CD4-positive, alpha-beta T cell treated with Interleukin-4 for 1 hour (primary cell): ENCODE measurements at places on chromosomes 5 and 9.

- DNase-seq: no peak
These were observed 60.4 kb downstream of the TNC start for GRCh38 chr9:115057559-115057958.

DNA sequence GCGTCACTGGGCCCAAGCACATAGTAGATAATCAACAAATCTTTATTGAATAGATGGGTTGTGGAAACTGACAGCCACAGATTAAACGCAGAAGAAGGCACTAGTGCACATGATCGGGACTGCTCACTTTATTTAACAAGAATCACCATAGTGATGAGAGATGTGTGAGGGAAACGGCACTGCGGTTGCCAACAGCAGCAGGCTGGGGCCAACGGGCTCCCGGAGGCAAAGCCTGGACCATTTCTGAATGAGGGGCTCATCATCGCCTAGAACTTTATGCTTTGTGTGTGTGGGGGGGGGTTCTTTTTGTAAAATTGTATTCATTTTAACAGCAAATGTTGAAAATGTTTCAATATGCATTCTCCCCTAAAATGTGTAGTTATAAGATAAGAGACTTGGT lies 61.9 kb upstream of the RUFY1 start:
- DNase-seq: no peak

DNA sequence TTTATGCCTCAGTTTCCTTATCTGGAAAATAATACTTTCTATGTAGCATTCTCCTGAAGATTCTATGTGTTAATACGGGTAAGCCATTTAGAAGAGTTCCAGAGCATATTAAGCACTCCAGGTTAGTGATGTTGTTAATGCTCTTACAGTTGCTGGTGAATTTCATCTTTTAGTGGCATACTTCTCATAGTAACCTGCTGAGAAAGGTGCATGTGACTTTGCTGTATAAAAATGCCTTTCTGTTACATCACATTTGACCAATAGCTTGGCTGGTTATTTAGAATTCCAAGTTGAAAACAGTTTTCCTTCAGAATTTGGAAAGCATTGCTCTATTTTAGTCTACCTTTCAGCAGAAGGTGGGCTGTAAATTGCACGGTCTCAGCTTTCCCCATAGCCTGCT lies 27.2 kb downstream of the GCNT1 start:
- no peak for DNase-seq

DNA sequence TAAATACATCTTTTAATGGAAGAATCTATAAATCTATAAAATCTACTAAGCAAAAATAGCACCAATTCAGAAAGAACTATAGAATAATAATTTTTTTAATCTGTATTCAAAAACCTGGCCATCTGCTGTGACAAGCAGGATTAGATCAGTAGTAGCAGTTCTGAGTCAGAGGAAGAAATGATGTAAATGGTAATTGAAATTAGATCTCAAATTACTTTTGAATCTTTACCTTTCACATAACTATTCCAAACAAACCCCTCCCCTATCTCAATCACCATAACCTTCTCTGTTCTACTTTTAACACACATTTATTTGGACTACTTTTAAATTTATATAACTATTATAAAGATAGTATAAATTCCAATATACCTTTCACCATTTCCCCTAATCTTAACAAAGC lies 727.8 kb upstream of the FAM174A start:
- no peak for DNase-seq

DNA sequence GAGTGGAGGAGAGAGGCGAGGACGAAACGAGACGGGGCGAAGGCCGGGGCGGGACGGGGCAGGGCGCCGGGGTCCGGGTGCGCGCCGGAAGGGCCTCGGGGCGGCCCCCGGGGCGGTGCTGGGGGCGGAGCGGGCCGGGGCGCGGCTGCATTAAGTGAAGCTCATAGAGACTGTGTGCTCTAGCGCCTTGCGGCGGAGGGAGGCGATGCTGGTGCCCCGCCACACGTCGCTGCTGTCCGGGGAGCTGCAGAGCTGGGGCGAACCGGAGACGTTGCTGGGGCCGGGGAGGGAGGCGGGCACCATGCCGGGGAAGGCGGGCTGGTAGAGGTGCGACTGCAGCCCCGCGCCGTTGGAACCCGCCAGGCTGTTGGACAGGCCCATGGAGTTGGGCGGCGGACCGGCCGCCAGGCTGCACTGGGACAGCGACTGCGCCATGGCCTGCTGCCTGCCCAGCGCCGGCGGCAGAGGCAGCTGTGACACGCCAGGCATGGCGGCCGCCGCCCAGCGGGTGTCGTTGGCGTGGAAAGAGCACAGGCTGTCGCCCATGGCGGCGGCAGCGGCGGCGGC lies 8.3 kb downstream of the OTP start:
- DNase-seq: peak; percentile 32

DNA sequence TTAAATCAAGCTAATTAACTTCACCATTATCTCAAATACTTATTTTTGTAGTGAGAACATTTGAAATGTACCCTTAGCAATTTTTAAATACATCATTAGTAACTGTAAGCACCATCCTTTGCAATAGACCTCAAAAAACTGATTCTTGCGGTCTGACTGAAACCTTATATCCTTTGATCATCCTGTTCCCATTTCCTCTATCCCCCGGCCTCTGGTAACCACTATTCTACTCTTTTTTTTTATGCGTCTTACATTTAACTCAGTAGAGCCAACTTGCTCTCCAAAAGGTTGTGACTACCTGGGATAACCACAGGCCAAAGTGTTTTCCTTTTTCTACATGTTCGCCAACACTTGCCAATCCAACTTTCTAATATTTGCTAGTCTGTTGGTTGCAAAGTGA lies 106.1 kb downstream of the IRX1 start:
- DNase-seq: no peak

- no peak for DNase-seq
These were observed 931 bp downstream of the FAM219A start for GRCh38 chr9:34457266-34458012.

DNA sequence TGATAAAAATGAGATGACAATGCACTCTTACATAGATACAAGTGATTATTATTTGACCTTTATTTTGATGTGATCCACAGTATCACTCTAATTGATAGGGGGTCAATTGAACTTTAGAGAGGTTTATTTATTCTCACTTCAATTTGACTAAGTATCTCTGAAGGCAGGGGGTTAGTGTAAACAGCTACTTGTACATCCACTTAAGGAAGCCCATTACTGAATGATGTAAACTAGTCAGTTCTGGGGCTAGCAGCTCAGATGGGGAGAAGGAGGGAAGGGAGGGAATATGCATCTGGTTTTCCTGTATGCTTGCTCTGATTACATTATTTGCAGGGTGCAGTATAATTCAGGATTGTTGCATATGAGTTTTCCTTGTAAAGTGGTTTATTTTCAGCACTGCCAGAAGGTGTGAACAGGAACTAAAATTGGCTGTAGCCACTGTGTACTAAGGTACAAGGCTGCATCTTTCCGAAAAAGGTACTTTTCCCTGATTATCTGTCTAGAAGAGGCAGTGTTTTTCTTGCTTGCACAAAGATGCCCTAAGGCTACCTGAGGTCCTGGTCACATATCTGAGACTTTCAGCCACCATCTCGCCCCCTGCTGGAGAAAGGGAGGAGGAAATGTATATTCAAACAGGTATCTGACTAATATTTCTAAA lies 51.2 kb downstream of the MRPS27 start:
- peak; percentile 58 for DNase-seq

DNA sequence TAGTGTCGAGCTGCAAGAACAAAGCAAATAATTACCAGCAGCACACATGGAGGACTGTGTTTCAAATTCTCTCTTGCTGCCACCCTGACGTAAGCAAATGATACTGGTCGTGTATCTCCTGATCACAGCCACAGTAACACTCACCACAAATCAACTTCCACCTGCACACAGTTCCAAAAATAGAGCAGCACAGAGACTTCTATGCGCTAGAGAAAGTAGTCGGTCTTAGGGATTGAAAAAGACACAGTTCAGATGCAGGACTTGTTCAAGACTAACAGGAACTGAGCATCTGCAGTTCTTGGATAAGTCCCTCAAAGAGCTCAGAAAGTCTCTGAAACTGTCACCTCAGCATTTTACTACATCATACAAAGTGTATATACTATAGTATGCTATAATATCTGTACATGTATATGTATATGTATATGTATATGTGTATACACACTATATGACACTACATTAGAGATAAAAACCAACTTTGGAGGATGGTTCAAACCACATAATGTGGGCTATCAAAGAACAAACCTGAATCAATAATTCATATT lies 279.0 kb downstream of the GLIS3 start:
- no peak for DNase-seq

DNA sequence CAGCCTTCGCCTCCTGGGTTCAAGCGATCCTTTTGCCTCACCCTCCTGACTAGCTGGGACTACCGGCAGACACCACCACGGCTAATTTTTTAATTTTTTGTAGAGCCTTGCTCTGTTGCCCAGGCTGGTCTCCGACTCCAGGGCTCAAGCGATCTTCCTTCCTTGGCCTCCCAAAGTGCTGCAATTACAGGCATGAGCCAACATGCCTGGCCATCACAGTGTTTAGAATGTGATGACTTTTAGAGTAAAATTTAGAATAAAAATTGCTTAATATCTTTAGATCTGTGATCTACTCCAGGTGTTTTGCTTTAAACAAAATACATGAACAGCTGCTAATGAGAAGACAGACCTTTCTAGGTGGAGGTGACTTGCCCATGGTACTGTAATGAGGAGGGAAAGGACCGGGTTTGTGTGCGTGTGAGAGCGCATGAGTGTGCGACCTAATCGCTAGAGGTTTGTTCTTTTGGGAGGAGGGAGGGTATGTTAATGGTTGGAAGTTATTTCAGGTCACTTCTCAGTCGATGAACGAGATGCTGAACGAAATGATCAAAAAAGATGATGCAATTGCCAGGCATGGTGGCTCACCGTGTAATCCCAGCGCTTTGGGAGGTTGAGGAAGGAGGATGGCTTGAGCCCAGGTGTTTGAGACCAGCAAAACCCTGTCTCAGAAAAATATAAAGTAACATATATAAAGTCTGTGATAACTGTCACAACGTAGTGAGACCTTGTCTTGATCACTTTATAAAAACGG lies 2.0 kb downstream of the CNOT6 start:
- no peak for DNase-seq

- DNase-seq: no peak
These were observed 794.4 kb upstream of the ACO1 start for GRCh38 chr9:31590091-31590490.

DNA sequence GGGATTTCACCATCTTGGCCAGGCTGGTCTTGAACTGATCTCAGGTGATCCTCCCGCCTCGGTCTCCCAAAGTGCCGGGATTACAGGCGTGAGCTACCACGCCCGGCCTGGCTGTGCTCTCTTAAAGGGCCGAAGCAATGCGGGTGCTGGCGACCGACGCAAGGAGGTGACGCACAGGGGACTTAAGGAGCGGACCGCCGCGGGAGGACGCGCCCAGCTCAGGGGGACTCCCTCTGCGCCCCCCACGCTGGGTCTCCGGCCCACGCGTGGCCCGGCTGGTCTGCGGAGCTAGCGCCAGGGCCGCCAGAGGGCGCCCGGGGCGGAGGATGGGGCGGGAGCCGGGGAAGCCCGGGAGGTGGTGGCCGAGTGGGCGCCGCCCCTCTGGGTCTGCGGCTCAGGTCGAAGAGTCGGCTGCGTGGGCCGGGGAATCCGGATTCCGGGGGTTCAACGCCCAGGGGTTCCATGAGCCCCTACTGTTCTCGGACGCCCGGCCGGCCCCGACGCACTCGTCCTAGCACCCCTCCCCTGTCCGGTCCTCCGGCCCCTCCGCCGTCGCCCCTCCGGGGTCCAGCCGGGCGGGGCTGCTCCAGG lies 502 bp upstream of the CERCAM start:
- peak; percentile 67 for DNase-seq

- no peak for DNase-seq
These were observed 183.5 kb downstream of the RFX3 start for GRCh38 chr9:3342159-3342777.

DNA sequence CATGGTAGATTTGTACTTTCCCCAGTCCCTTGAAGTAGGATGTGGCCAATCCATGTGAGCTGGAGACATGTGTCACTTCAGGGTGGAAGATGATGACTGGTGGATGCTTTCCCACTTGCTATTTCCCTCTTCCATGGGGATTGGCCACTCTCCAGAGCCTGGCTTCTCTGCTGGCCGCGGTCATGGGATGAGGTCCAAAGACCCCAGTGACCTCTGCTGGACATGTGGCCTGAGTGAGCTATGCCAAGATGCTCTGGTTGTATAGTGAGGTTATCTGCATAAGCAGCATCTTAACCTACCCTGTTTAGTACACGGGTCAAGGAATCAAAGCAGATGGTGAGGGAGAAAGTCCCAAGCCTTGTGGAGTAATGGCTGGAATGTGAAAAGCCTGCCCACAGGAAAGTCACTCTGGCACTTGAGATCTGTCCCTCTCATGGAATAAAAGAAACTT lies 47.1 kb downstream of the SH3PXD2B start:
- no peak for DNase-seq

- DNase-seq: peak; percentile 19
These were observed 2.3 kb downstream of the CNOT8 start for GRCh38 chr5:154860765-154861164.

GRCh38 chr9:135051316-135052038 lies 36.0 kb upstream of the OLFM1 start:
- DNase-seq: no peak

- no peak for DNase-seq
These were observed at the start of gene SPINK5 for GRCh38 chr5:148063861-148064260. Gene SPINK5, plus strand, starts transcription at chr5:148063980. Its CDS starts 65 bp downstream, at chr5:148064045.

- no peak for DNase-seq
These were observed 3.2 kb upstream of the RAI14 start for GRCh38 chr5:34652914-34653313.

GRCh38 chr9:70441622-70442021 lies 27.2 kb upstream of the KLF9 start:
- DNase-seq: no peak

- DNase-seq: no peak
These were observed 119.3 kb downstream of the GALNT10 start for GRCh38 chr5:154309805-154310204.

DNA sequence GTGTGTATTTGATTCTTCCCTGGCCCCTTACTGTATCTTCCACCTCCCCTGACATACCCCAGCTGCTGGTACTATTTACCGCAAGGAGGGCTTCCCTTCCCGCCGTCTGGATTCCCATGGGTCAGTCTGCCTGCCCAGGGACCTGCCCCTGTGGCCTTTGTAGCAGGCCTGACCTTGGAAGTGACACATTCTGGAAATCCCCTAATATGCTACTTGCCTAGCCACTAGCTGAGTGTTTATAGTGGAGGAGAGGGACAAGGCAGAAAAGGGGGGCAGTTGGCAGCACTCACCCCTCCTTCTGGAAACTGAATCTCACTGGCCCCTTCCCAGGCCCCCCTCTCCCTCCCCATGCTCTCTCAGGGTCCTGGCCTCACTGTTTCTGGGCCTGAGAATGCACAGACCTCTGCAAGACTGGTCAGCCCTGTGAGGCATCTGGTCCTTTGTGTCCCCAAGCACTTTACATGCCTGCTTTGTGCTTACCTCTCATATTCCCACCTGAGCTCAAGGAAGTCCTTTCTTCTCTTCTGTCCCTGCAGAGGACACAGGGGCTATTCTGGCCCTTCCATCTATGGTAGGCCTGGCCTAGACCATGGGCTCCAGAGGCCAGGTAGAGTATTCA lies 8.2 kb upstream of the CCL21 start:
- DNase-seq: no peak

DNA sequence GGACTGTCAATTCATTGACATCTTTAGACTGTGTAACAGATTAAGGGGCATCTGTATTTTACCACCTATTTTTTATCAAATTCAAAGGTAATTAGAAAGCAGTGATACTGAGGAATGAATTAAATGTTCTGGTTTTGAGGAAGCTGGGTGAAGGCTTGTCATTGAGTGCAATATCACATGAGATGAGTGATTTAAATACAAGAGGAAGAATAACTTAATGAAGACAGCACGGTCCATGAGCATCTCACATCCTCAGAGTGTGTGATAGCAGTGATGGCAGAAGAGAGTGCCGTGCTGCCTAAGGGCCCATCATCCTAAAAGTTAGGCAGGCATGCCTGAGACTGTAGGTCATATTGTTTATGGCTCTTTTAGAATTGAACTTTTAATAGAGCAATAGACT lies 263.3 kb downstream of the MAST4 start:
- no peak for DNase-seq
